CD4-positive, alpha-beta T cell treated with Interleukin-17A for 1 hour (primary cell): ENCODE measurements at places on chromosomes 1 and 21.

DNA sequence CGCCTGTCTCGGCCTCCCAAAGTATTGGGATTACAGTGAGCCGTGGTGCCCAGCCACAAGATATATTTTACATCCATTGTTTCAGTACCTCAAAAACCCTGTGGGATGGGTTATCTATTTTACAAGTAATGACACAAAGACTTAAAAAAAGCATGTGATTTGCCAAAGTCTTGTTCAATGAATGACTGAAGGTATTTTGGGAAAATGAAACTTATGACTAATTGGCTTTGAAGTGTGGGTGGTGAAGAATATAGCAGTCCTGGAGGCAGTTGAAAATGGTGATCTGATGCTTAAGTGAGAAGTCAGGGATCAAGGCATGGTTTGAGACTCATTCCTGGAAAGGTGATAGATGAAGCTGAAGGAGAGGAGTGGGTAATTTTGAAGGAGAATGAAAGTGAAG is 3.0 kb downstream of the SWT1 start:
- DNase-seq, result no peak

DNA sequence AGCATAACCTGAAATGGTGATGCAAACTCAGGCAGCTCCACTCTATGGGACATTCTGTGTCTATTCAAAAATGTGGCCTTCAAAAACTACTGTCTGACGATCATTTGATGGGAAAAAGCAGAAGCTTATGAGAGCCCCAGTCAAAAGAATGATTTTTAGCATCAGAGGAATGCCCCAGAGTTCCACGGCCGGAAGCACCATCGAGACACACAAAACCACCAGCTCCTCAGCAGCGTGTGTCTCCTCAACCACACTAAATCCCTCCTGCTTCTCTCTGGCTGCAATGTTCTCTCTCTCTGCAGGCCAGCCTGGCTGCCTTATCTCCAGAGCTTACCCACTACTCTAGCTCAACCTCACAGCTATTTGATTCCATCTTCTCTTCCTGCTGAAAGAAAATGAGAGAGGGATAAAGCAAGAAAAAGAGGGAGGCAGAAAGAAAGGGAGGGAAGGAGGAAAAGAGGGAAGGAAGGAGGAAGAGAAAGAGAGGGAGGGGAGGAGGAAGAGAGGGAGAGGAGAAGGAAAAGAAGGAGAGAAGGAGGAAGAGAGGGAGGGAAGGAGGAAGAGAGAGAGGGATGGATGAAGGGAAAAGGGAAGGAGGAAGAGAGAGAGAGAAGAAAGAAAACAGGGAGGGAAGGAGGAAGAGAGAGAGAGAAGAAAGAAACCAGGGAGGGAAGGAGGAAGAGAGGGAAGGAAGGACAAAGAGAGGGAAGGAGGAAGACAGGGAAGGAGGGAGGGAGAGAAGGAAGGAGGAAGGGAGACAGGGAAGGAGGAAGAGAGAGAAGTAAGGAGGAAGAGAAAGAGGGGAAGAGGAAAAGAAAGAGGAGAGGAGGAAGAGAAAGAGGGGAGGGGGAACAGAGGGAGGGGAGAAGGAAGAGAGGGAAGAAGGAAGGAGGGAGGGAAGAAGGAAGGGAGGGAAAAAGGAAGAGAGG is 33.5 kb upstream of the LAPTM5 start:
- peak; percentile 29 for DNase-seq

DNA sequence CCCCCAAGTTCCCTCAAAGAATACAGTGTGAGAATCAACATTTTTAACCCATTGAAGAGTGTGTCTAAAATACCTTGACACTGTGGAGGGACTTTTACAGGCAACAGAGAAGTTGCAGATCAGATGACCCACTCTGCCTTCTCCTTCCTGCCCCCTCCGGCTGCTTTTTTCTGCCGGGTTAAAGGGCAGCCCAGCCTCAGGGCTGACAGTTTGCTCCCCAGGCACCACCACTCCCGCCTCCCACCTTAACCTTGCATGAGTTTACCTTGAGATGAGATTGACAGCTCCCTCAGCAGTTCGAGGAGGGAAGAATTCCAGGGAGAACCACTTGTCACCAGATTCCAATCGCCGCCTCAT is 3.2 kb downstream of the MTHFR start:
- DNase-seq, result peak; percentile 5

- no peak for DNase-seq
Observed at GRCh38 chr1:9289711-9290485, 2.8 kb upstream of the SPSB1 start.

DNA sequence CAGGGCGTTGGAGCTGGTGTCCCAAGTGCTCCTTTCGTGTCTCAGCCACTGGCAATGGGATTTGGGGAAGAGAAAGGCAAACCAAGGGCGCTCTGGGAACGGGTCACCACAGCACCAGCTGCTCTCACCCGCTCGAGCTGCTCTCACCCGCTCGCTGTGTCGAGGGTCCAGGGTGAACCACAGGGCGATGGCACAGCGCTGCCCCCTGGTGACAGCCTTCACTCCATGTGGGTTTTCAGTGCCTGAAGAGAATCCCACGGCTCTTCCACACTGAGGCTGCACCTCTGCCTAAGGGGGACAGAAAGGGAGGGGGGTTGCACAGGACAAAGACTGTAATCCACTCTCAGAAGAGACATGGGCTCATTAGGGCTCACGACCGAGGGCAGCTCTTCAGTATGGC is 7.1 kb upstream of the CLDN19 start:
- peak; percentile 48 for DNase-seq

- DNase-seq, result no peak
Observed at GRCh38 chr1:74395571-74395970, 116.8 kb downstream of the LRRC53 start.

DNA sequence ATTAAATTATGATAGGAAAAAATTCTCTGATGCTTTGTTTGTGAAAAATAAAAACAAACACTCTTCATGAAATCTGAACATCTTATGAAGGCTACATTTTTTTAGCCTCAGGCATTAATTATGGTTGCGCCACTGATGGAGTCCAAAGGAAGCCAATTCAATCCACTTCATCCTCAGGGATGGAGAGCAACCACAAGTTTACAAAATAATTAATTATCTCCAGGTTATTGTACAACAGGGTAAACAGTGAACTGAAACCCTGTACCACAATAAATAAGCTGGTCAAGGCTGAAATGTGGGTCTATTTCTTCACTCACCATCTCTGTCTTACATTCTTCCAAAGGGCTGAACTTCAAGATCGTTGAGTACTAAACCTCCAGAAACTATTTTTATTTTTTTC is 49.2 kb downstream of the MRPL39 start:
- DNase-seq, result no peak
